ENCODE measurements at places on chromosomes 7 and 10.

DNA sequence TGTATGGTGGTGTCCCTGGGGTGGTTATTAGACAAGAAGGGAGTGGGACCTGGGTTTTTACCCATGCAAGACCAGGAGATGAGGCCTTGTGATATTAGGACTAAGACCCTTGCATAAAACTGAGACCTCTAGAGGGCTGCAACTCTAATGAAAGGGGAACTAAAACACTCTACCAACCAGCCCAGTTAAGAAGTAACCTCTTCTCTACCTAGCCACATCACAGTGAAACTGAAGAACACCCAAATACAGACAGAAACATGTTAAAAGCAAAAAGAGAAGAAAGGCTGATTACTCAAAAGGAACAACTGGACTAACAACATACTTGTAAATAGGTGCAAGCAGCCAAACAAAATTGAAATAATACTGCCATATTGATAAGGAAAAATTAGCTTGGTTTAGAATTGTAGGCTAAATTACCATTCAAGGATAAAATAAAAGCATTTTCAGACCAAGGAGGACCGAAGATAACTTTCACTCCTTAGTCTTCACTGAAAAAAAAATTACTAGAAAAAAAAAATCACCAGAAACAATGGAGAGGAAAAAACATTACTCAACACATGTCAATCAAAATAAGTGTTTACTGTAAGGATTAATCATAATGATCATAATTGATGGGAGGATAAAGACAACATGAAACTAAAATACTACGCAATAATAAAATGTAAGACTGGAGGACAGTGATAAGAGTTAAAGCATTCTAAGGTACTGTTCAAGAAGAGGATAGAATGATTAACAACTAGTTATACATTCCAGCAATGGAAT, 27.6 kb downstream of the ERLIN1 start:
- DNase-seq, result no peak

DNA sequence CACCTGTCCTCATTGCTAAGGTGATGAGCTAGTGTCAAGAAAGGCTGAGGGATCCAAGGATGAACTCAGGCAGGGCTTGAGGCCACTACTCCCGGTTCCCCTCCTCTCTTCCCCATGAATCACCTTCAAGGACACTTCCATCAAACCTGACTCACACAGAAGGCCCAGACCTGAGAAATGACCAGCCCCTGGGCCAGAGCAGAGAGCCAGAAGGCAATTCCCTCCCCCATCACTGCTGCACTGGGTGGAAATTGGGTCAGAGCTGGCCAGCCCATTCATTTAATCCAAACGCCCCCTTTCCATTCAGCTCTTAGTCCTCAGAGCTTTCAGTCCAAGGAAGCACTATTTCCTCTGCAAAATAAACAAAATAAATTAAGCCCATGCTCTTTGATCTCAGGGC, 182.0 kb downstream of the KCNMA1 start:
- DNase-seq, result no peak

GRCh38 chr7:31702354-31702753, 15.3 kb downstream of the PPP1R17 start:
- no peak for DNase-seq

DNA sequence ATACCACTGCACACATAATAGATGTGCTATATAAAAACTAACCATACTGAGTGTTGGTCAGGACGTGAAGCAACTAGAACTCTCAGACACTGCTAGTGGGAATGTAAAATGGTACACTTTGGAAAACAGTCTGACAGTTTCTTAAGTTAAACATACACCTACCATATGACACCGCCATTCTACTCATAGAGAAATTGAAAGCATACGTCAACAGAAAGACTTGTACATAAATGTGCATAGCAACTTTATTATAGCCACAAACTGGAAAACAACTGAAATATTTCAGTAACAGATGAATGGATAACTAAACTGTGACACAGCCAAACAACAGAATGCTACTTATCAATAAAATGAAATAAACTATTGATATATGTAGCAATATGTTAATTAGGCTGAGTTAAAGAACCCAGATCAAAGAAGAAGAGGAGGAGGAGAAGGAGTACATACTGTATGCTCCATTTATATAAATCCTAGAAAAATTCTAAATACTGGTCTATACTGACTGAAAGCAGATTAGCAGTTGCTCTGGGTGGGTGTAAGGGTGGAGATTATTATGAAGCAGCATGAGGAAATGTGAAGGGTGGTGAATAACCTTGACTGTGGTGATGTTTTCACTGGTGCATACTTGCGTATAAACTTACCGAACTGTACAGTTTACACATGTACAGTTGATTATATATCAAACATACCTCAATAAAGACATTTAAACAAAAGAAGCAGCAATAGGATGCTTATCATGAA, 48.6 kb downstream of the ARHGAP21 start:
- no peak for DNase-seq

DNA sequence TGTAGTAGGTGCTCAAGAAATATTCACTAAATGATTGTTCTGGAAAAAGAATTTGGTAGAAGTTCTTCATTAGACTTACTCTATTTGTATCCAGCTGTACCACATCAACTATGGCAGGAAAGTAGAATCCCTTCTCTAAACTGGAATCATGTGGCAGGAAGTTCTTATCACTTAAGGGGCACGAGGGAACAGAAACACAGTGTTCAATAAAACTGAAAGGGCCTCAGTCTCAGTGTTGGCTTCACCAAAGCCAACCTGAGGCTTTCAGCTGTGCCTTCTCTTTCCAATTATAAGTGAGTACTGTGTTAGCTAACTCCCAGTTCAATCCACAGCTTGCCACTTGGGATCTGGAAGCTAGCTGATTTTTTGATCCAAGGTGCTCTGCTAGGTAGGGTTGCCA, 257.6 kb upstream of the LRGUK start:
- no peak for DNase-seq

GRCh38 chr10:68606918-68607317, 46.8 kb downstream of the TET1 start:
- no peak for DNase-seq

DNA sequence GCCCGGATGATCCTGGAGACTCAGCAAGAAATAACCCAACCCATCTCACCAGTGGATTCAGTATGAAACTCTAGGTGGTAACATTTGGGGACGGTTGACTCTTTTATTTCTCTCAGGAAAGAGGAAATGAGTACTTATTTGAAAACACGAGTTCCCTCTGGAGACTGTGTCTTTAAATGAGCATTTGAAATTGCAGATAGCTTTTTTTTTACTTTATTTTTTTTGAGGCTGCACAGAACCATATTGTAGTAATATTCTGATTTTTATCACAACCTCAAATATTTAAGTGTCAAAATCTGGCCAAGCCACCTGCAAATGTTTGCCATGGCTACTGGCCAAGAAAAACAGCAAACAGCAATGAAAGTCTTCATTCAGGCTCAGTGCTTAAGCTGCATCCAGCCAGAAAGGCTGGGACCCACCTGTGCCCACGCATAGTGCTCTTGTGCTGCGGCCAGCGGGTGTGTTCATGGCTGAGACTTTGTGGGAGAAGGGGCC, 160.8 kb downstream of the CREB5 start:
- DNase-seq, result no peak

- DNase-seq, result no peak
Observed at GRCh38 chr7:26466007-26466406, 174.3 kb downstream of the SNX10 start.

DNA sequence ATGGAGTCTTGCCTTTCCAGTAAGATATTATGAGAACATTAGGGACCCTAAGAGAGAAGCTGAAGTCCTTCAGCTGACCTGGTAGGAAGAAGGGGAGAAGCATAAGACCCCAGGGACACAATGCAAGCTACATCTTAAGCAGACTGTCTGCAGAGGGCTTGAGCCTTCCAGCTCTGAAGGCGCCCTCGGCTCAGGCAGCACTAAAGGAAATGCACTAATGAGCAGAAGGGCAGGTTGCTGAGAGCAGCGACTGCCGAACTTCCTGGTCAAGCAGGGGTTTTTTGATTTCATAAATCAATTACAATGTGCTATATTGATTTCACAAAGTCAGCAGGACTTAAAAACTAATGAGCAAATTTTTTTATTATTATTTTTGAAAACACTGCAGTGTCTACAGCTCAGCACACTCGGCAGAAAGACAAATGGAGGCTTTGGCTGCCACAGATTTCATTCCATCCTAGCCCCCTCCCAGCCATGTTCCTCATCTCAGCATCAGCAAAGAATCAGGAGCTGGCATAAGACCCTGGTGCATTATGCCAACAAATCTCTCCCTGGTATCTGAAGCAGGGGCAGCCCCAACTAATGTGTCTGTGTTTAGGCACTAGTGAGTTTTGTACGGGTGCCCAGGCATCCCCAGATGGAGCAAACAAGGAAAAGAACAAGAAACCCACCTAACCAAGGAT, 57.1 kb downstream of the LRRTM3 start:
- DNase-seq, result no peak

DNA sequence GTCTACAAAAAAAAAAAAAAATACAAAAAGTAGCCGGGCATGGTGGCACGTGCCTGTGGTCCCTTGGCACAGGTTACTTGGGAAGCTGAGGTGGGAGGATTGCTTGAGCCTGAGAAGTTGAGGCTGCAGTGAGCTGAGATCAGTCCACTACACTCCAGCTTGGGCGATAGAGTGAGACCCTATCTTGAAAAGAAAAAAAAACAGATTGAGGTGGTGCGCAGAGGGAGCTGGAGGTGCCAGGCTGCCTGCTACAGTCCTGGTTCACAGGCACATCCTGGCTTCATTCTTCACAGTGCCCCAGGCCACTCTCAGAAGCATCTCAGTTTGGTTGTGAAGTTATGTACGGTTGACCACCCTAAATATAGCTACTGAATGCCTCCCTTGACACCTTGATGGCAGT, 4.8 kb downstream of the MMP21 start:
- DNase-seq, result no peak

DNA sequence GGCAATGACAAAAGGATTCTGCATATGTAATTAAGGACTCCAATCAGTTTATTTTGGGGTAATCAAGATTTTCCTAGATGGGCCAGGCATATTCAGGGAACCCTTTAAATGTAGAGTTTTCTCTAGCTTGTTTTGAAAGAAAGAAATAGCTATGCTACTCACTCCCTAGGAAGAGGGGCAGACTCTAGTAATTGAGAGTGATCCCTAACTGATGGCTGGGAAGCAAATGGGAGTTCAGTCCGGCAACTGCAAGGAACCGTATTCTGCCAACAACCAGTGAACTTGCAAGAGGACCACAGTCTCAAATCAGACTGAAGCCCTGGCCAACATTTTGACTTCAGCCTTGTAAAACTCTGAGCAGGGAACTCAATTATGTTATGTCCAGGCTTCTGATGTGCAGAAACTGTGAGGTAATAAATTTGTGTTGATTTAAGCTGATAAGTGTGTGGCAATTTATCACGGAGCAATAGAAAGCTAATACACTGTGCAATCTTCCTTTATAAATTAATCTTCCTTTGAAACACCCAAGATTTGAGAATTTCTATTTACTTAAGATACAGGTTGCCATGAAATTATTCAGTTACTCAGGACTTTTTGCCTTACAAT, 14.0 kb downstream of the AOAH start:
- DNase-seq, result no peak

DNA sequence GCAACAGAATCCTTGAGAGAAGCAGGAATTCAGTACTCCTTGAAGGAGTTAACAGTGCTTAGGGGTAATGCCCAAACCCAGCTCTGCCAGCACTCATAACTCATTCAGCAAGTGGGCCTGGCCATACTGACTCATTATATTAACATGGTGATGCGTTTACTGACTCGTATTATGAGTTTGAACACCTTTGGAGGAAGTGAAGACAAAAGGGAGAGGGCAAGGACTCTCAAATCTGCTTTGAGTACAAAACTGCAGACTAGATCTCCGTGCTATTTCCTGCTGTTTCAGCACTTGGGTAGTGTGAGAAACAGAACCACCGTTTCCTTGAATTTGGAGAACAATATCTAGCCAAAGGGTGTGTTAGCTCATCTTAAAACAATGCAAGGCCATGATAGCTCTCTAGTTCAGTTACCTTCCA, 30.8 kb downstream of the SLC16A9 start:
- peak; percentile 7 for DNase-seq

- no peak for DNase-seq
Observed at GRCh38 chr7:115178835-115179234, 256.9 kb downstream of the MDFIC start.

DNA sequence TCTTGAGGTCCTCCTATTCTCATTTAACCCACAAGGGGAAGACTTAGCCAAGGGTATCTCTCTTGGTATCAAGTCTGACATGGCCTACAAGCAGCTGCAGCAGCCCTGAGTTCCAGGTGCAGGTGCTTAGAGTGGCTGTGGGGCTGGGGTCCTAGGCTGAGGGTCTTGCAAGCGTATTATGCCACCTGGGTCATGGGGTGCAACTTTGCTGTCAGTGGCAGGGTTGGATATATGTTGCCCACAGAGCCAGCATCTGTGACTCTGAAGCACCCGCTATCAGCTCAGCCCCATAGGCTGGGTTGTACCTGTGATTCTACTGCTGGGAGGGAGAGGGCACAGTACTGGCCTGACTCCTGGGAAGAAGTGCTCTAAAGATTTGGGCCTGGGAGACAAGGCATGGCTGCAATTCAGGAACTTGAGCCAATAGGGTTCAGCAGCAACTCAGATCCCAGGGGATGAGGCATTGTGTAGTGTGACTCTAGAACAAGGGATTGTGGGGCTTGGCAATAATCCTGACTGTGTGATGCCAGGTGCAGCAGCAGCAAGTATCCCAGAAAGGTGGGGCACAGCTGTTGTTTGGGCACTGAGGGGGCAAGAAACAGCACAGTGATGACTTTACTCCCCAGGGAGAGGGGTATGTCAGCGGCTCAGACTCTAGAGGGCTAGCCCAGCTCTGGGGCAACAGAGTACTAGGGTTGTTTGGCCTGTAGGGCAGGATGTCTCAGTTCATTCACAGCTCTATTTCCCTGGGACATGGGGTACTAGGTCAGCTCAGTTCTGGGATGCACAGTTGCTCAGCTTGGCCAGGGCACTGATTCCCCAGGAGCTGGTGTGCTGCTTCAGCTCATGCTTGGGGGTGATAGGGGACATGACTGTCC, 41.4 kb downstream of the NEURL1 start:
- DNase-seq, result no peak

- DNase-seq, result no peak
Observed at GRCh38 chr7:26417911-26418413, 126.3 kb downstream of the SNX10 start.

GRCh38 chr7:68559518-68559917, 1038.8 kb upstream of the AUTS2 start:
- no peak for DNase-seq

- no peak for DNase-seq
Observed at GRCh38 chr10:127945341-127945758, 38.4 kb downstream of the PTPRE start.

GRCh38 chr7:39211581-39211980, 233.9 kb downstream of the POU6F2 start:
- DNase-seq, result no peak

Data from T-helper 2 cell treated with Interferon-gamma antibody and Interleukin-4, amounts not matched to agents 5 μg/mL and 100 μg/mL, for 36 hours (primary cell).